Fibroblast of skin of scalp (primary cell): ENCODE measurements at places on chromosomes 7 and 10.

GRCh38 chr10:116490028-116490662, 55.6 kb upstream of the PNLIP start:
- DNase-seq, result peak; percentile 26

DNA sequence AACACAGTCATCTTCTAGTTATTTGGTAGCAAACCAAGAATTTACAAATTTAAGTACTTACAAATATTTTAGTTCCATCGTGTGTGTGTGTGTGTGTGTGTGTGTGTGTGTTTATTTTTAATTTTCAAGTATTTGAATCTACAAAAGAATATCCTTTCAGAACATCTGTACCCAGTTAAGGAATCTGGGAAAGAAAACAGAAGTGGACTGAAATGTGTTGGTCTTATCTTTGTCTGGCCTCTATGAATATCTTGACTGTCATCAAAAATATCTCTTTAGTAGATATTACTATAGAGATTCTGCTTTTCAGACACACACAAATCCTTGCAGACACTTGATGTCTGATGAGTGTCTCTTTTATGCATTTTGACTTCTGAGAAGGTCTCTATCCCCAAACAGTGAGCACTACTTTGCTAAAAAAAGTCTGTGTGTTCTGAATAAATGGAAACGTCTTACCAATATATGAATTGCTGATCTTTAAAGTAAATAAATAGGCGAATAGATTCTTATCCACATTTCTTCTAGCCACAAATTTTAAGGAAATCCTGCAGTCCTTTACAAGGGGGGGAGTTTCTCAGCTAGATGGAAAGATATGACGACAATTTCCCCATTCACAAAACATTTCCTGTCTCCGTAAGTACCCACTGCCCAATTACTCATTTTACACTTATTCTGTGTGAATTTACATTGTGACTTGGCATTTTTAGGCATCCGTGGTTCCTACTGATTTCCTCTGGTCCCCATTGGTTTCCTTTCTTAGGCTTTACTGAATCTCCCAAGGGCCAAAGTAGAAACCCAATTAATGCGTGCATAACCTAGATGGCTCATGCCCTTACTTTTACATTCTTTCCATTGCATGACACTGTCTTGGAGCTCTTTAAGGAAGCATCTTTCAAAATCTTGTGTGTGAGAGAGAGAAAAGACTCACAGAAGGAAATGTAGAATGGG, 36.0 kb downstream of the NRCAM start:
- peak; percentile 75 for DNase-seq

DNA sequence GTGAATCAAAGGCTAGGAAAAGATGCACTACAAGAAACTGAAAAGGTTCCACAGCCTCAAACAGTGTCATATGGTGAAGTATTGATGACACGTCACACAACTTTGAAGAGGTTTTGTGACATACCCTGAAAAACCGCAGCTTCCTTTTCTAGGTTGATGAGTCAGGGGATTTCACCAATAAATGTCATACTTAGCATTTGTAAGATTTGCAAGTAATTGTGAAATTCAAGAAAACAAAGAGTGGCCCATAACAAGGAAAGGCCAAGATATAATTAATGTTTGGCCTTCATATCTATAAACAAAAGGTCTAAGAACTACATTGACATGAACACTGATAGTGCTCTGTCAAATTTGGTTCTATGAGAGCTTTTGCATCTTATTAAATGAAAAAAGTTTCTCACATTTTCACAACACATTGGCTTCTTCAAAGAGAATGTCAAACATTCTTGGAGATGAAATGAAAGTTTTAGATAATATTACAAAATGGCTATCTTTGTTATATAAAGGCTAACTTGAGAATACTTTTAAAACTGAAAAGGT, 62.0 kb upstream of the NAMPT start:
- DNase-seq, result peak; percentile 92

DNA sequence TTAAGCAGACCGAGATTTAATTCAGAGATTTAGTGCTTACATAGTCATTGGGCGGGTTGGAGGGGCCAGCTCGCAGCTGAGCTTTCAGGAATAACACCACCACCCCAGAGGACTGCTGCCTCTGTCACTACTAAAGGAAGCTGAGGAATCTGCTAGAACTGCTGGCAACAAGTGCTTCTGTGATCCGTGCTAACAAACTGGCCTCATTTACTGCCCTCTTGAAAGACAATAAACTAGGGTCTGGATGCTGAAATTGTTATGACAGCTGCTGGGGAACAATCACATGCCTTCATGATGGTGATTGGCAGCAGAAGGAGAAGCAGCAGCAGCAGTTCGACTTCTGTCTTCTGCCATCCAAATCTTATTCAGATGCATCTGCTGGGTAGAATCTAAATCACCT, 285.5 kb upstream of the TAC1 start:
- no peak for DNase-seq

- peak; percentile 53 for DNase-seq
These were observed 3.3 kb upstream of the TBXAS1 start for GRCh38 chr7:139825666-139826290.

- no peak for DNase-seq
These were observed 187.9 kb downstream of the BICC1 start for GRCh38 chr10:58700591-58700990.

DNA sequence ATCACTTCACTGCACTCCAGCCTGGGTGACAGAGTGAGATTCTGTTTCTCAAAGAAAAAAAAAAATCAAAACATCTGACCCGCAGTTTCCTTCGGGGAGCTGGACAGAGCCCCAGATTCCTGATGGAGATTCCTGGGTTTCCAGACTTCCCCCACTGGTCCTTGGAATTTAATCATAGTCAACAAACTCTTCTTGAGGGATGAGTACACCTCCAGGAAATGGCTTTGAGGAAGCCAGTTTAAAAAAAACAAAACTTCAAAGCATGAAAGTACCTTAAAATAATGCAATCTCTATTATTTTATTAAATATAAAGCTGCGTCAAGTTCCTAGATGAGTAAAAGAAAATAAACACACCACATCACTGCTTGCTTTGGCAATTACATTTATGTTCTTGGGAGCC, 1.2 kb upstream of the MAD1L1 start:
- no peak for DNase-seq

DNA sequence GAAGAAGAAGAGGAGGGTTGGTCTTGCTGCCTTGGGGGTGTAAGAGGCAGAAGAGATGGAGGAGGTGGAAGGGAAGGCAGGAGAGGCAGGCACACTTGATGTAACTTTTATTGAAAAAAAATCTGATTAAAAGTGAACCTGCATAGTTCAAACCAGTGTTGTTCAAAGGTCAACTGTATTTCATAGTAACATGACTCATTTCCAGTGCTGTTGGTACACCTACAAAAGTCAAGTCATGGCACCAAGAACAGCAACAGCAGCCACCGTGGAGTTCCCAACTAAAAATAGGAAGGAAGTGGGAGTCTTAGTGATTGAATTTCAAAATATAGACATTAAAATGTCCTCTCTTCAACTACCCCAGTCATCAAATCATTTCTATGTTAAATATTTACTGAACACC, 88.5 kb downstream of the CTNNA3 start:
- DNase-seq, result no peak

- DNase-seq, result no peak
These were observed 48.4 kb downstream of the GATA3 start for GRCh38 chr10:8102708-8103401.

DNA sequence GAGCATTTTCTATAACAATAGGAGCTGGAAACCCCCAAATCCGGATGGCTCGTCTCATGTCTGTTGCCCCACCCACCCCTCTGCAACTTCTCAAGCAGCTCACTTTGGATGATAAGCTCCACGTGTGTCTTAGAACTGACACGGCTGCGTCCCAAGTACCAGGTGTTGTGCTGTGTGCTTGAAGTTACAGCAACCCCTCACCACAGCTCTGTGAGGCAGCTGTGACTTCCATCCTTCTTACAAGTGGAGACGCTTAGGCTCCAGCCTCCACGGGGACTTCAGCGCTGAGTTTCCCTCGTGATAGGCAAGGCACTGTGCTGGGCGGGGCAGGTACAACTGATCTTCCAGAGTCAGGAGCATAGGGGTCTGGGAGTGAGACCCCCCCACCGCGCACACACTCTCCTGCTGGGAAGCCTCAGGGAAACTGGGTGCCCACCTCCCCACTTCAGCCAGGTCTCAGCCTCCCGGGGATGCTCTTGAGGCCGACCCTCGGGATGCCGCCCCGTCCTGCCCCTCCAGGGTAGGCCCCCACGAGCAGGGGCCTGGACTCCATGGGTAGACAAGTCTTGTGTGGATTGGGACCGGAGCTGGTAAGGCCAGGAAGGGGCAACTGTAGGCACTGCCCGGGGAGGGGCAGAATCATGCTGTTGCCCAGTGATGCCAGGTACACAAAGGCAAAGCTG, 31.4 kb downstream of the EN2 start:
- DNase-seq, result no peak

- no peak for DNase-seq
These were observed 437.1 kb downstream of the HTR7 start for GRCh38 chr10:90420637-90421318.

DNA sequence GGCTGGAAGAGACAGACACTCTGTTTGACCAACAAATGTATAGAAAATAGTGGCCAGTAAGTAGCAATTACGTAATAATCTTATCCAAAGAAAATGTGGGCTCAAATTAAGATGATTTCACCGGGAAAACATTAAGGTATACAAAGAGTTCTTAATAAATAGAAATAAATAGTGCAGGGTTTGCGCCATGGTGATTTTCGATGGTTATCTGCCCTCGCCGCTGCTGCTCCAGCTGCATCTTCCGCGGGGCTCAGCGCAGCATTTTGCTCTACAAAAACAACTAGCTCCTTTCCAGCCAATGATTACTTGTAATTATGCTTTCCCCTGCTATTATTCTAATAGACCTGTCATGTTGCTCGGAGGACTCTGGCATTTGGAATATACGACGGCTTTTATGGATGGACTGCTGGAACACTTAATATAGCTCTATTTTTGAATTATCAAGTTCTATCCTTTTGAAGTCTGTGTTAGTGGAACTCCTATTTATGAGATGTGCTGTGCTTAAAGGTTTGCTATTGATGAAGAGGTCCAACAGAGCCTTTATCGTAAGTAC, 103.8 kb downstream of the BUB3 start:
- no peak for DNase-seq

GRCh38 chr10:91550021-91550420, 82.8 kb downstream of the PPP1R3C start:
- DNase-seq, result no peak

DNA sequence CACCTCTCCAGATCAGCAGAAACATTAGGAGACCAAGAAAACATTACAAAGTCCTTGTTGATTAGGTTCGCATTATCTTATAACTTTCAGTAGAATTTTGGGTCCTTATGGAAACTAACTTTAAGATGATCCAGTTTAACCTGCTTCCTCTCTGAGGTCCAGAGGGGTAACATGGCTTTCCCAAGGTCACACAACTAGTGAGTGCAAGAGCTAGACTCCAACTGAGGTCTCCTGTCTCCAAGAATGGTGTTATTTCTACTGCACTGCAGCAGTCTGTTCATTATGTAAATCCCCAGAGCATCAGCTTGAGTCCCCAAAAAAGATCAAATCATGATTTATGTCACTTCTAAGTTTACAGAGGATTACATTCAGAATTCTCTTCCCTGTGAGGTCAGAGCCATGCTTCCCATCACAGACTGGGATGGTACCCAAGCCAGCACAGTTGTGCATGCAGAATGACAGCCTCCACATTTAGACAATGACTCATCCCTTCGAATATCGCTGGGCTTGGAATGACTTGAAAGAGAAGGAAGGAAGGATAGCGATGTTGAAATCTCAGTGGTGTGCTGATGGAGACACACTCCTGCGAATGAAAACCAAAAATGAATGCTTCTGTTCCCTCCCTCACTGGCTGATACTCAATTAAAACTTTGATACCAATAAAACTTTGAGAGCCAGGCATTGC, 163.1 kb upstream of the PLXNA4 start:
- peak; percentile 95 for DNase-seq

- no peak for DNase-seq
These were observed 249.7 kb downstream of the MTERF1 start for GRCh38 chr7:91630581-91631380.

GRCh38 chr7:81769891-81770727, at the start of gene HGF:
TSS of gene HGF (minus strand) at chr7:81770047. CDS start at chr7:81769971, 76 bp downstream.
- peak; percentile 45 for DNase-seq

GRCh38 chr10:86773498-86773897, 17.1 kb downstream of the BMPR1A start:
- DNase-seq, result no peak

GRCh38 chr7:131203291-131203976, 124.2 kb upstream of the MKLN1 start:
- no peak for DNase-seq

- DNase-seq, result peak; percentile 91
These were observed 71.3 kb downstream of the CREB3L2 start for GRCh38 chr7:137930581-137930980.

DNA sequence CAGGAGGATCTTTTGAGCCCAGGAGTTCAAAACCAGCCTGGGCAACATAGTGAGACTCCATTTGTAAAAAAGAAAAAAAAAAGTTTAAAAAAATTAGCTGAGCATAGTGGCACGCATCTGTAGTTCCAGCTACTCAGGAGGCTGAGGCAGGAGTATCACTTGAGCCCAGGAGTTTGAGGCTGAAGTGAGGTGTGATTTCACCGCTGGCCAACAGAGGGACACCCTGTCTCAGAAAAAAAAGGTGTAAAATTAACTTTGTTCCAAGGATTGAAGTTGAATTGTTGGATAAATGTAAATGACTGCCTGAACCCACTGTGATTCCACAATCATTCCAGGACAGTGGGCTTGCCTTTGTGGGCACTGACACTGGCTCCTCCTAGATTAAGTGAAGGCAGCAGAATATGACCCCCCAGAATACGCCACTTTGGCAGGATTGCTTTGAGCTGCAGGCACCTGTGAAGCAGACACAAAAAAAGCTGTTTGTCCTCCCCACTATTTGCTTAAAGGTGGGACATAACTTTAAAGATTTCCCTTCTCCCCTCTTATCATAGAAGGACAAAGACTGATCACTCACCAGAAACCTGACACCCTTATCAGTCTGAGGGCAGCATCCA, 57.2 kb upstream of the FOXI2 start:
- no peak for DNase-seq

GRCh38 chr7:135682191-135682590, 19.9 kb downstream of the STMP1 start:
- no peak for DNase-seq

GRCh38 chr10:30985512-30985911, 46.2 kb downstream of the ZNF438 start:
- peak; percentile 42 for DNase-seq

DNA sequence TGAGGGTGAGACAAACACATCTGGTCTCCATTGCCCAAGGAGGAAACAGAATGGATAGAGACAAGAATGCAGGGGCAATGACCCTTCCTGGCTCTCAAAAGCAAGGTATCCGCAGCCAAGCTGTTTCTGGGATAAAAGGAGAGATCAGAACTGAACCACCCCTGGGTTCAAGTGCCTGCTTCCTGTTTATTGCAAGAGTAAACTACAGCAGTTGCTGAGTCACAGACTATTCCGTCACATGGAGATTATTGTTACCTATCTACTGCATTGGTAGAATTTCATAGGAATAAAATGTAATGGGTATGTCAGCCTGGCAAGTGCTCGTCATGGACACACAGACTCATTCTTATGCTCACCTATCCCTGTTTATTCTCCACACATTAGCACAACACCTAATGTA, 821.6 kb downstream of the GRID1 start:
- DNase-seq, result no peak

- peak; percentile 74 for DNase-seq
These were observed 315.7 kb downstream of the TNS3 start for GRCh38 chr7:47266131-47266706.

GRCh38 chr7:130226333-130226732, 18.7 kb downstream of the SSMEM1 start:
- DNase-seq, result no peak
